ENCODE measurements at places on chromosomes 6 and 20.
A peak's percentile ranks its signal among the peaks of the same experiment; 100 is the strongest.

DNA sequence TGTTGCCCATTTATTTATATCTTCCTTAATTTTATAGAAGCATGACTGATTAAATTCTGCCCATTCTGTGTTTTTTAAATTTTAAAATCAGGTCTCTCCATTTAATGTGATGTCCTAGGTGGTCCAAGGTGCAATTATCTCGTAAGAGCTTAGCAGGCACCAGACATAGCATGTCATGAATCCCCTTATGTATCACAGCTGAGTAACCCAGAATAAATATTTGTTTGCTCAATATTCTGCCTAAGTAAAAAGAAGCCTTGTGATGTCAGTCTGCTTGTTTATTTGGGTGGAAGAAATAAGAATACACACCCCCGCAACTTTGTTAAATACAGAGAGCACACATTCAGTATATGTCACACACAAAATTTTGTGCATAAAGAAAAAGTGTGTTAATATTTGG, 211.3 kb downstream of the FARS2 start:
- no peak for DNase-seq

- DNase-seq = no peak
Observed at GRCh38 chr6:57252975-57253374, 30.9 kb upstream of the RAB23 start.

- peak; percentile 78 for DNase-seq
Observed at GRCh38 chr20:47181056-47181862, 175.2 kb downstream of the ZMYND8 start.

DNA sequence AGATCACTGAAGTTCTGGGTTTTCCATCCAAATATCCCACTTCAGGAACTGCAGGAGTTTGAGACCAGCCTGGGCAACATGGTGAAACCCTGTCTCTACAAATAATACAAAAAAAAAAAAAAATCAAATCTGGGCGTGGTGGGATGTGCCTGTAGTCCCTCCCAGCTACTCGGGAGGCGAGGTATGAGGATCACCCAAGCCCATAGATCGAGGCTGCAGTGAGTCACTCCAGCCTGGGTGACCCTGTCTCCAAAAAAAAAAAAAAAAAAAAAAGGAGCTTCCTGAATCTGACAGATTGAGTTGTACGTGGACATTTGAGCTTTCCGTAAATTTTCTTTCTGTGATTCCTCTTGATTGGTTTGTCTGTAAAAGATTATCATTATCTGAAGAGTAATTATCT, 55.6 kb downstream of the TULP4 start:
- no peak for DNase-seq

GRCh38 chr6:40962241-40962640, 76.8 kb downstream of the UNC5CL start:
- peak; percentile 100 for DNase-seq

DNA sequence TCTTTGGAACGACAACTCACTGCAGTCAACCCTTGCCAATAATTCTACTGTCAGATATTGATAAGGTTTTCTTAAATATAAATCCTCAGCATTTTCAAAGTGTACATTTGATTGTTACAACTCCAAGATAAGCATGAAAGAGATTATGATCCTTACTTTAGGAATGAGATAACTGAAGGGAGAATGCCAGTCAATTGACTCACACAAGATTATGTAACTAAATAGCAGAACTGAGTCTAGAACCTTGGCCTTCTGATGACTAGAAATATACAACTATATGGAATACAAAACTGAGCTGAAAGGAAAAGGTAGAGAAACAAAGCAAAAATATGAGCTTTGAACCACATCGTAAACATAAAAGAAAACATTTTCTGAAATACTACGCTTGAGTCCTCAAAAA, 26.9 kb upstream of the STXBP5 start:
- no peak for DNase-seq

DNA sequence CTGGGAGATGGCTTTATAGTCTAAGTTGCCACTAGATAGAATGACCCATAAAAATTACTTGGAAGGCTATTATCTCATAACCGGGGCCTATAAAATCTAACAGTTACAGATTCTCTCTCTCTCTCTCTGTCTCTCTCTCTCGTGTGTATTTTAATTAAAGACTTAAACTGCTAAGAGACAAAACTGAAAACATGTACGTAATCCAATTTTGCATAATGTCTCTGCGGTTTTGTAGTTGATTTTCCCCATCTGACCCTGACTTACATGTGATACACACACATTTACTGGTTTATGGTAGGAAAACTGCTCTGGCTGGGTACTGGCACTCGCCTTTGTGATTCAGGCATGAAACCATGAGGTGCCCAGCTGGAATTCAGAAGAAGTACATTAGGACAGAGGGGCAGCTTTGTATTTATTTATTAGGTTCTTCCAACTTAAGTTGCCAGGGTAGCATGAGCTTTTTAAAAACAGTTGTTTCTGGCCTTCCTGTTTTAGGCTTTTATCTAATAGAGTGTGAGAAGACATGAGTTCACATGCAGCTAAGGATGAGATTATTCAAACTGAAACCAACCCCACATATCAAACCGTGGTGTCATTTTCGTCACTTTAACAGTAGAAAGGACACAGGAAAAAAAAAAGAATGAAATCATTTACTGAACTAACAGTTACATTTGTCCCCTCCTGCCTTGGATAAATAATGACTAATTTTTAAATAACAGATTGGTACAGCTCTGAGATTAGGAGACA, 182.5 kb downstream of the GMPR start:
- no peak for DNase-seq

GRCh38 chr6:134474955-134475354, 157.0 kb upstream of the SGK1 start:
- no peak for DNase-seq

- no peak for DNase-seq
Observed at GRCh38 chr6:43966853-43967718, 160.2 kb downstream of the MRPL14 start.

GRCh38 chr6:89302195-89302770, 12.8 kb downstream of the GABRR2 start:
- DNase-seq = no peak

- DNase-seq = no peak
Observed at GRCh38 chr6:123805921-123806320, 2.3 kb downstream of the NKAIN2 start.

DNA sequence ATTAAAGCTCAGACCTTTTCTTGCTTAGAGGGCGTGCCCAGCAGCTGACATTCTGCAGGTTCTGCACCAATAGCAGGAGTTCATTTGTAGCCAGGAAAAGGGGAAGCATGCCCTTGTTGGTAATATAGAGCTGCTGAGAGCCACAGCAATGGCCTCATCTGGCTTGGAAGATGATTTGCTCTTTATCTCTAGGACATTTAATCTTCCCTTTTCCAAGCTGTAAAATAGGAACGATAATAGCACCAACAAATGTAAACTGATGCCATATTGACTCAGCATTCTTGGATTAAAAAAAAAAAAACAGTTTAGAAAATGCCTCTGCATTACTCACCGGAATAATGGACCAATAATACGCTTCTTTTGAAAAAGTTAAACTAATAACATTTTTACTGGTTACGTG, 93.4 kb upstream of the SLC2A12 start:
- DNase-seq = peak; percentile 31

DNA sequence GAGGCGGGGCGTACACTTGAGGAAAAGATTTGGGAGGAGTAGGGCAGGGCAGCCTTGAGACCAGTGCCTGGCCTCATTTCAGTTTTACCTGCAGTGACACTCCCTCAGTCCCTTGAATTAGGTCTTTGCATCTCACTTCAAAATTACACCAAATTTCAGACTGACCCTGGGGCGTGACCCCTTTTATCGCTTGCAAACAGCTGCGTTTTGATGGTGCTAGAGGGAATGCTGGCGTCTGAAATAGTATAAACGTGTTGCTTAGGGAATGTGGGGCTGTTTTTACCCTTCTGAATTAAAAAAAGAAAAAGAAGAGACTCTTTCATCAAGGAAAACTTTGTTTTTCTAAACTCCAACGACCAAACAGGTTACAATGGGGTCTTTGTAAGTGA, 21.0 kb downstream of the COL9A1 start:
- no peak for DNase-seq

DNA sequence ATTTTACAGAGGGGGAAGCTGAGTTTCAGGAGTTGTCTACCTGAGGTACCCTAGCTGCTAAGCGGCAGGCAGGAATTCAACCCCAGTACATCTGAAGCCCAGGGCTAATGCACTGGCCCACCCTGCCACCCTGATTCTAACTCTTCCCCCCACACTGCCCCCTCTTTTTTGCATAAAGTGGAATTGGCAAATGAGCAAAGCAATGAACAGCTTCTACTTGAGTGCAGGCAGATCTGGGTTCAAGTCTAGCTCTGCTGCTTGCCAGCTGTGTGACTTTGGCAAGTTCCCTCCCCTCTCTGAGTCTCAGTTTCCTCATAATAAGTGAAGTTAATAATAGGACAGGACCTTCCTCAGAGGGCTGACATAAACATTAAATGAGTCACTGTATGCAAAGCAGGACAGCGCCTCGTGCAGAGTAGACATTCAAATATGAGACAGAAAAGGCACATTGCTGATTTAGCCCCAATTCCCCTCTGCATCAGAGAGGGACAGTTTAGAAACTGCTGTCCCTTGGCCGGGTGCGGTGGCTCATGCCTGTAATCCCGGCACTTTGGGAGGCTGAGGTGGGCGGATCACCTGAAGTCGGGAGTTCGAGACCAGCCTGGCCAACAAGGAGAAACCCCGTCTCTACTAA, 4.7 kb downstream of the ADA start:
- DNase-seq = no peak

DNA sequence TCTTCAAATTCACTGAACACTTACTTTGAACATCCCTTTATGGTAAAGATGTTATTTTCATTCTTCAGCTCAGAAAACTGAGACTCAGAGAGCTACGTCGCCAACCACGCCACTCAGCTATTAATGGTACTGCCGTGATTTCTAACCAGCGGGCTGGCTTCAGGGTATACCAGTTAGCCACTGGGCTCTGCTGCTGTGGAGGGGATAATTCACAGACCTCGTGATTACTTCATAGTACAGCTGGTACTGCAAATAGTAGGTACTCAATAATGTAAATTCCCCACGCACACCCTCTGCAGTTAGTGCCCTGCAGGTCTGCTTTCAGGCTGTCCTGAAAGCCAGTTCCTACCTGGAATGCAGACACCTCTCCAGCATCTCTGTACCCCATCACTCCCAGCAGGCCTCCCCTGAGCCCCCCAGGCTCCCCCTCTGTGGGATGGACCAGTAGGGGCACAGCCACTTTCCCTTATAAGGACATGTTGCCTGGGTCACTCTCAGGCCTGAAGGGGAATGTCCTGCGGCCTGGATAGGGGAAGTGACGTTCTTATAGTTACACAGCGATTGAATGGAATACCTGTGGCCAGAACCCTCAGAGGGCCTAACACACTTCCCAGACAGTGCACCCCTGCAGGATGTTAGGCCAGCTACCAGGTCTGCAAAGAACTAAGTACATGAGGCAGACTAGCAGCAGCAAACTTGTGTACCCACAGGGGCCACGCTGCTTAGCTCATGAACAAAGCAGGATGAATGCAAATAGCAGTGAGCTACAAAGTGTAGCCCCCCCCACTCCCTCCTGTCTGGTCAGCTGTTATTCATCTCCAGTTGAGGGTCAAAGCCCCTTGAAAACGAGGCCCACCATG, 1.3 kb upstream of the OCSTAMP start:
- no peak for DNase-seq

DNA sequence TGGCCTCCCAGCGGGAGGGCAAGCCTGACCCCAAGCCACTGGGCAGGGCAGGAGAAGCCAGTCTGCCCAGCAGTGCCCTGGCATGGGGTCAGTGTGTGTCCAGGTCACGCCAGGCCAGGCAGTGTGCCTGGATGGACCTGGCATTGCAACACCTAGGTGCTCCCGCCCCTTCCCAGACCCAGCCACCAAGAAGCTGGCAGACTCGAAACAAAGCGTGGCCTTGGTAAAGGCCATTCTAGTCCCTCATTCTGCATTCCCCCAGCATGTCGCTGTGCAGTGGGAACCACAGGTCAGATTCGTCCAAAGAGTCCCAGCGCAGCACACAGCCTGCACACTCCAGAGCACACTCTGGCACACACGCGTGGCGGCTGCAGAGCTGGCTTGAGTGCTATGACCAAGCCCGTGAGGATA, 19.3 kb upstream of the APMAP start:
- no peak for DNase-seq

GRCh38 chr6:96330884-96331283, 190.7 kb upstream of the UFL1 start:
- DNase-seq = no peak

- DNase-seq = no peak
Observed at GRCh38 chr6:23534351-23534750, 591.7 kb upstream of the NRSN1 start.

DNA sequence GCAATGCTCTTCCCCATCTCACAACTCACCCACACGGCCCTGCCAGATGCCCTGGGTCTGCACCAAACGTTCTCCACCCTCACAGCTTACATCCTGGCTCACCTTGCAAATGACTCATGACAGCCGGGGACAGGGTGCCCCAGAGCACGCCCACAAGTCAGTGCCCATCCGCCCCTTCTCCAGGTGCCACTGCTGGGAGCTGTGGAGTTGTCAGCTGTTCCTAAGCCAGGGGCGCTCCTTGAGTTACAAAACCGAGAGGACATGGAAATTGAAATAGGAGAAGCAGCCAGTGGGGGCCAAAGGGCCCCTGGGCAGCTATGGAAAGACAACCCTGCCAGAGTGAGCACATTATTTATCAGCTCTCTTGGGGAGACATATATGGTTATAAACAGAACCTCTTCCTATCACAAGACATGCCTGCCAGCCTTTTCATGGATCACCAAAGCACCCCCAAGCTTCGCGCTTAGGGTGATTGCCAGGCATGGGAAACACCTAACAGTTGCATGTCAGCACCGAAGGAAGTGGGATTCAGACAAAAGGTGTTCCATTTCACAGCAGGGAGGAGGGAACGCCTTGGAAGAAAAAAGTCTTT, 236.8 kb downstream of the LY86 start:
- peak; percentile 23 for DNase-seq

DNA sequence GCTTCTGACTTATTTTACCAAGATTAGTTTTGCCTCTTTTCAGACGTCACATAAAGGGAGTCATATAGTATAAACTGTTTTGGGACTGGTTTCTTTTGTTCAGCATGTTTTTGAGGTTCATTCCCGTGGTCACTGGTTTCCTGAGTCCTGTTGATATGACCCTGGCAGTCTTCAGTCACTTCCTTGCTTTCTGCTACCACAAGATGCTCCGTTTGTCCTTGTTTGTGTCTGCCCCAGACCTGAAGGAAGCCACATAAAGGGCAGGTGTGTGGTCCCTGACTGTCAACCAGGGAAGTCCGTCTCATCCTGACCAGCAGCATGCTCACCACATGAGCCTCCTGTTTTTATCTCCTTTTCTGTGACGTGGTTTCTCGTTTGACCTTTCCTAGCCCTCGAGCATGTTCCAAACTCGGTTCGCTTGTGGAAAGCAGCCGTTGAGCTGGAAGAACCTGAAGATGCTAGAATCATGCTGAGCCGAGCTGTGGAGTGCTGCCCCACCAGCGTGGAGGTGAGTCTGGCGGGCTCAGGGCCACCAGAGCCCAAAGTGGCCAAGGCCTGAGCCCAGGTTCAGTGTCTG, 26.1 kb upstream of the C20orf204 start:
- DNase-seq = no peak

- DNase-seq = peak; percentile 48
Observed at GRCh38 chr6:133241086-133241900, at the start of gene EYA4. Gene EYA4 (plus strand): TSS chr6:133241357. CDS start chr6:133274781, 33,424 bp downstream.

GRCh38 chr6:156786652-156787051, 9.5 kb downstream of the ARID1B start:
- no peak for DNase-seq
